Vagina (tissue), 2 donors: ENCODE measurements at places on chromosomes 6 and 20.

DNA sequence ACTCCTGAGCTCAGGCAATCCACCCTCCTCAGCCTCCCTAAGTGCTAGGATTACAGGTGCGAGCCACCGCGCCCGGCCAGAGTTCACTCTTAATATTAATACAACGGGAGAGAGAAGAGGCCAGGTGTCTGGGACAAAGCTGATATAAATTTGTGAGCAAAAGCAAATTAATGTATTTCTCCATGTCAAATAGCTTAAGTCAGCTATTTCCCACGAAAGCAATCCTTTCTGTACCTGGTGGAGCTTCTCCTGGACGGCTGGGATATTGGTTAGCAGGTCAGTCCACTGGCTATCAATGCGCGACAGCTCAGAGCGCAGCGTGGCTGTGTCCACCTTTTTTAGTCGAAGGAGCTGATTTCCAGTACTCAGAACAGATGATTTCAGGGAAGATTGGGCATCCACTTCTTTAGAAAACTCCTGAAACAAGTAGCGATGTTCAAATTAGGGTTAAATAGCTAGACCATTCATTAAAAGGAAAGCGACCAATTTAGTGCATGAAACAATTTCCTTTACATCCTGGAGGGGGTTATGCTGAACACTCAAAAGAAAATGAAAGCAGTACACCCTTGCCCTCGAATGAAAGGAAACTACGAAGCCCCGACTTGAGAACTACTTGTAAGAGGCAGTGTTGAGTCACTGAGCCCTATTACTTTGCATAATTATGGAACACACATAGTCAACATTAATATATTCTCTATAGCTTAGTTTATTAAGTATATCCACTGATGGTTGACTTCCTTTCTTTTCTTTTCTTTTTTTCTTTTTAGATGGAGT is 403.4 kb downstream of the SYNE1 start:
- no peak for DNase-seq
- H3K4me3 ChIP-seq = no peak overlapping the region
- peak overlapping the region; percentile 66 for H3K27ac ChIP-seq

GRCh38 chr20:47461120-47461685 is 40.5 kb upstream of the NCOA3 start:
- H3K36me3 ChIP-seq = no peaks in the 10 kb centered on the region
- H3K27ac ChIP-seq = no peak overlapping the region
- DNase-seq = no peak

DNA sequence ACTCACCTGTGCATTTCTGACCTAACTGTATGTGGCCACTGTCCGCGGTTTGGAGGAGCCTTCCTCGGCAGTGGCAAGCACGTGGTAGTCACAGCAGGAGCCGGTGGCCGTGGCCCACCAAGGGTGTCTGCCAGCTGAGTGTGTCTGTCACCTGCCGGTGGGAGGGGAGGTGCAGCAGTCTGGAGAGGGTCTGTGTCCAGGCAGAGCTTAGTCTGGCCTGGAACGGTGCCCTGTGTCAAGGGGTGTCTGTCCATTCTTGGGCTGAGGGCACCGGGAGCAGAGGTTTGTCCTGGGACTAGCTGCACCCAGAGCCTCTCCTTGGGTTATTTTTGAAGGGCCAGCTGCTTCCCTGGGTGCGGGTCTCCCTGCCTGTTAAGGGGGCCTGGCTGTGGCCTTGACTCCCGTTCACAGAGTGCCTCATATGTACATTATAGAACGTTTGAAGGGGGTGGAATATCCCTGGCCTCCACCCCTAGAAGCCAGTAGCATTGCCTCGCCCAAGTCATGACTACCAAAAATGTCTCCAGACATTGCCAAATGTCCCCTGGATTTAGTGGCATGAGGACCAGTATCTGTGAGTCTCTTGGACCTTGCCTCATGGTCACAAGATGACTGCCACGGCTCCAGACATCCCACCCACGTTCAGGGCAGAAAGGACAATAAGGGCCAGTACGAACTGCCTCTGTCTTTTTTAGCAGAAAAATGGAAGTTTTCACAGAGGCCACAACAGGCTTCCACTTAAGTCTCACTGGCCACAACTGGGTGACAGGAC is 5.2 kb downstream of the RBM38 start:
- H3K4me1 ChIP-seq = peaks cover 76% of the 10 kb centered on the region
- no peak overlapping the region for H3K4me3 ChIP-seq
- no peaks in the 10 kb centered on the region for H3K27me3 ChIP-seq
- peak overlapping the region; percentile 68 for H3K27ac ChIP-seq
- no peak for DNase-seq

- DNase-seq = no peak
- H3K27me3 ChIP-seq = no peaks in the 10 kb centered on the region
- no peaks in the 10 kb centered on the region for H3K36me3 ChIP-seq
- H3K27ac ChIP-seq = no peak overlapping the region
- peaks cover 5% of the 10 kb centered on the region for H3K4me1 ChIP-seq
Observed at GRCh38 chr6:158916617-158917016, 83.4 kb downstream of the RSPH3 start.

- no peak overlapping the region for H3K4me3 ChIP-seq
- H3K4me1 ChIP-seq = no peaks in the 10 kb centered on the region
- H3K36me3 ChIP-seq = no peaks in the 10 kb centered on the region
Observed at GRCh38 chr20:17066902-17067301, 159.9 kb upstream of the PCSK2 start.

DNA sequence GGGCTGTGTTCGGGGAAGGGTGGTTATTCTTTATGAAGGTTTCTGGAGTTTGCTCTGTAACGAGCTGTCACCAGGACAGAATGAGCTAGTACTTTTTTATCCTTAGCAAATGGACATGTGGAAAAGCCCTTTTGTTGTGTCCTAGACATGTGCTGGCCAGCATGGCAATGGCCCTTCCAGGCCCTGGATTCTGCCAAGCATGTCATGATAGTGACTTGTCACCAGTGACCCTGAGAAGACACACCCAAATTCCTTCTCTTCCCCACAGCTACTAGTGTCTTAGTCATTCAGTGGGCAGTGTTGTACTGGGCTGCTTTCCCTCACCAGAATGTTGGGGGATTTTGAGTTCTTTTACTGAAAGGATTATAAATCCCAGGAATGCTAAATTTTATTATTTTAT is 74.0 kb upstream of the XRN2 start:
- H3K27me3 ChIP-seq = no peaks in the 10 kb centered on the region
- H3K36me3 ChIP-seq = peaks cover 5% of the 10 kb centered on the region
- no peaks in the 10 kb centered on the region for H3K4me1 ChIP-seq
- no peak for DNase-seq
- H3K27ac ChIP-seq = no peak overlapping the region
- no peak overlapping the region for H3K4me3 ChIP-seq
